ENCODE measurements at places on chromosomes 5 and 9.

DNA sequence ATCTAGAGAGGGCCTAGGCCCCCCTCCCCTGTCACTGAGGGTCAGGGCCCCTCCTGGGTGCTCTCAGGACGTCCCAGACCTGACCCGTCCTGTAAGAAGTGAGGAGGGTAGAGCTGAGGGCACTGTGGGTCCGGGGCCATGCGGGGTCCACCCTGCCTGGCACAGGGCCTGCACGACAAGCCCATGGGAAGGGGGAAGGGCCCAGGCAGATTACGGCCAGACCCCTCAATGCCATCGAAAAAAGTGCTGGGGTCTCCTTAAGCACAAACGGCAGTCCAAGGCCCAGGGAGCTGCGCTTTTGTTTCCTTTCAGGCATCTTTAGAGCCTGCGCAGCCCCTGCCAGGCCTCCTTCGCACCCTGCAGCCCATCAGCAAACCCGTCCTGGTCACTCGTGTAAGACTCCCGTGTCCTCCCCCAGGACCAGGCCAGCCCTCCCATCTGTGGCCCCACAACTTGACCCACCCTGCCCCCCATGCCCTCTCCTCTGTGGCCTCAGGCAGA is 4.4 kb upstream of the EXOC3 start:
- no peak for DNase-seq

GRCh38 chr9:120676767-120677402 is 37.4 kb downstream of the MEGF9 start:
- no peak for DNase-seq

DNA sequence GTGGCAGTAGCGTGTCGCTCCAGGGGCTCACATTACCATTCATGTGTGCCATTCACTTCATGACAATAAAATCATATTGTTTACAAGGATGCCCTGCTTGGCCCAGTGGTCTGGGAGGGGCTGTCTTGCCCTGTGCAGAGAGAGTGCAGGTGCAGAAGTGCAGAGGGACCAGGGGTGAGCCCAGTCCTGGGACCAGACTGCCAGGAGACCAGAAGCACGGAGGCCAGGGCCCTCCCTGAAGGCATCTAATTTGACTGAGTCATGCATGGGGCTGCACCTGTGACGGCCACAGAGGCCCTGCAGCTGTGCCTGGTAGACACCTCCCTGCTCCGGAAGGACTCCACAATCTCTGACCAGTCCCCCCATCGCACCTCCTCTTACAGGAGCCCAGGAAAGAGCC is 164.4 kb upstream of the FOXD4L5 start:
- no peak for DNase-seq

GRCh38 chr5:114118511-114118910 is 243.4 kb upstream of the KCNN2 start:
- DNase-seq: no peak

- no peak for DNase-seq
These were observed 499.3 kb upstream of the ADAMTS16 start for GRCh38 chr5:4640795-4641194.

DNA sequence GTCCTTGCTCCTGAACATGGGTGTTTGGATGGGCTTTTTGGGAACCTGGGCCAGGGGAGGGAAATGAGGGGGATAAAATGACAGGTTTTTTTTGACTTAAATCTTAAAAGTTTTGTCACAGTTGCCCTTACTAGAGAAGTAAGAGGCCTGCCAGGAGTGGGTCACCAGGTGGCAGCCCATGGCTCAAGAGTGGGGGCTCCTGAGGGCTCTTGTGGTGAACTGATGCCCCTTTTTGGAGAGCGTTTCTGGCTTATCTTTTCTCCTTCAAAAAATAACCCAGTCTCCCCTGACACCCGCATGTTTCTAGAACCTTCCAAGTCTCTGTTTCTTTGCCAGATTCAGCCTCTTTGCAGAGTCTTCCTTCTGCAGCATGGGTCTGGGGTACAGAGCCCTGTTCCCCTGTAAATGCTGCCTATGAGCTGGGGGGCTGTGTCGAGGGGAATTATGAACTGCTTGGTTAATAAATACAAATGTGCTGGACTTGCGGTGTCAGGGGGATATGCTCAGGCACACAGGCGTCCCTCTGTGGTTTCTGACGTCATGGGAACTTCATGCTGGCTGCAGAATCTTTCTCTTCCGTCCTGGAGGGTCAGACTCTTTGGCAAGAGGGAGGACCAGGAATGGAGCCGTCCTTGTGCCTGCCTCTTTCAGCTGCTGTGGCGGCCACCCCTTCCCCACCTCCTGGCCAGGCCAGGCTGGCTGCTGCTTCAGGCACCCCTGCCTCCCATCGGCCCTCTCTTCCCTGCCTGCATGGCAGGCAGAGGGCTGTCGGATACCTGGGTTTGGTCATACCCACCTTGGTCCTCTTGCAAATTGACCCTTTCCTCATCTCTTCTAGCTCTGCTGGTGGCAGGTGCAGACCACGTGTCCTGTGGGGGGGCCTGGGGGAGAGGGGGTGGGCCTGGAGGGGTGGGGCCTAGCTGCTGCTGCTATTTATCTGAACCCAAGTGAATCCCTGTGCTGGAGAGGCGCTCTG is 30.1 kb downstream of the PTPA start:
- no peak for DNase-seq

DNA sequence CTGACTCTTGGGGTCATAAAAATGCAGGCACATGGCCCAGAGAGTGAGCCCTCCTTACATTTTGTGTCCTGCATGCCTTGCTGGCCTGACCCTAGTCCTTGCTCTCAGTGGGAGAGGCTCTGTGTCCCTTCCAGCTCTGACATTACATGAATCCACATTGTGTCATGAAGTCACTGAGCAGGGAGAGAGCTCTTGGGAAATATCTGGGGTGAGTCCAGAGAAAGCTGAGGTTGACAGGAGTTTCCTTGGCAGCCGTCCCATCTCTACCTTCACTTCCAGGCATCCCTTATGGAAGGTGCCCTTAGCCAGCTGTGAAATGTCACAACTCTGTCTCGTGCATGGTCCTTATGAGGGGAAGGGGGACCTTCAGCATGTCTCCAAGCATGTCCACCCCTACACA is 41.0 kb downstream of the FAT2 start:
- no peak for DNase-seq

DNA sequence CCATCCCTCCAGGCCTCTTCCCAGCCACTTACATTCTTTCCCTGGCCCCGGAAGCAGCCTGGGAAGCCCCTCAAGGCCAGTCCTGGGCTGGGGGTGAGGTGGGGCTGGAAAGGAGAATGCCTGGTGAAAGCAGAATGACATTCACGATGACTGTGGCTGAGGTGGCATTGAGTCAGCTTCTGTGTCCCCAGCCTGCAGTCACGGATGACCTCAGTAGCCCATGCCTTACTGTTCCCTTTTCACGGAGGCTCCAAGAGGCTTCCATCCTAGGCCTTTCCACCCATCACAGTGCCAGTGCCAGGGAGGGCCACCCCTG is 2.7 kb downstream of the PRDM12 start:
- no peak for DNase-seq

- DNase-seq: no peak
These were observed at the start of gene ARSI for GRCh38 chr5:150302301-150303069. Gene ARSI (minus strand): TSS chr5:150302905. CDS start chr5:150302373, 532 bp downstream.

DNA sequence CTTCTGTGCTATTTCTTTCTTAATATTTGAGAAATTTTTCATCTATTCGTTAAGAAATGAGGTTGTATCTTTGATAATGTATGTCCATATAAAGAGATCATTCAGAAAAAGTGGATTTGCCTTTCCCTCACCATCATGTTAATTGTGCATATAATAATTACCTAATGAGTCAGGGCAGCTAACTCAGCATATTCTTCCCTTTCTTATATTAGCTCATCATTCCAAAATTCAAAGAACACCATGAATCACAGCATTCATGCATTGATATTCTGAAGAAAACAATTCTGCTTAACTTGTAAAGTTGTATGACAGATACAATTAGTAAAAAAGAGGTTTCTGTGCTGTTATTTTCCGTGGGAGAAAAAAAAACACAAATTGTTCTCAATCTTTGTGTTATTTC is 630.6 kb downstream of the TLE1 start:
- no peak for DNase-seq

DNA sequence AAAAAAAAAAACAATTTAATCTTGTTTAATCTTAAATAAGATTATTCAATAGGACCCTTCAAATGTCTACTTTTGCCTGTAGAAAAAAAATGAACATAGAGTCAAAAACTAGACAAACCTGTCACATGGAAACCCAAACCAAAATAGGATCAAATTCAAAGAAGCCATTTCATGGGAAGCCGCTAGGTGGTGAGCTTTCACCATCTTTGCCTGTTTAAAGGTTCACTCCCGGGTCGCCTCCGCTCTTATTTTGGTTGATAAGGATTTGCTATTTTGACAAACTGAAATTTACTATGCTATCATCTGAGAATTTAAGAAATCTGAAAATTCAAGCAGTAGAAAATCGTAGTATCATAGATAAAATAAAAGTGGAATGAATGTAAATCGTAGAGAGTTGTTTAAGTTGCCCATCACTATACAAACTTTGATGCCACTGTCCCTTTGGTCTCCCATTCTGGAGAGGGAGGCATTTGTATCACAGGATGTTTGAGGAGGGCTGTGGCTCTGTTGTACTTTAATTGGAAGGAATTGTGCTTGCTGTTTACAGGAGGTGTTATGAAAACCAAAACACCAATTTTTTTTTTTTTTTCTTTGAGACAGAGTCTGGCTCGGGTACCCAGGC is 43.5 kb upstream of the DNAH5 start:
- no peak for DNase-seq

GRCh38 chr5:98721231-98721928 is 52.1 kb upstream of the RGMB start:
- DNase-seq: no peak

DNA sequence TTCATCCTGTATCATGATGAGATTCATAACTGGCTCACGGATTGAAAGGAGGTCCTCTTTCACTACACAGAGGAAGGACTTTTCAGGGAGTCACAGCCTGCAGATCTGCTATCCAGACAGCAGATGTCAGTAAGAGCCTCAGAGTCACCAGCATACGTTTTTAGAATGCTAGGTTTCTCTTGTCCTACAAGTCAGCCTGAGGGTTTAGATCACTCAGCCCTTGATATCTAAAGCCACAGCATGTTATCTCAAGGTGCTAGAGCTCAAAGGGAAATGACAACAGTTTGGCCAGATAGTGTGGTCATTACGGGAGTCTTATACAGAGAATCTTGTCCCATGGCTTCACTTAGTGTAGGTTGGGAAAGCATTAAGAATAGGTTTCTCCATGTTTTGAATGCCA is 30.9 kb upstream of the SLC46A2 start:
- DNase-seq: no peak

DNA sequence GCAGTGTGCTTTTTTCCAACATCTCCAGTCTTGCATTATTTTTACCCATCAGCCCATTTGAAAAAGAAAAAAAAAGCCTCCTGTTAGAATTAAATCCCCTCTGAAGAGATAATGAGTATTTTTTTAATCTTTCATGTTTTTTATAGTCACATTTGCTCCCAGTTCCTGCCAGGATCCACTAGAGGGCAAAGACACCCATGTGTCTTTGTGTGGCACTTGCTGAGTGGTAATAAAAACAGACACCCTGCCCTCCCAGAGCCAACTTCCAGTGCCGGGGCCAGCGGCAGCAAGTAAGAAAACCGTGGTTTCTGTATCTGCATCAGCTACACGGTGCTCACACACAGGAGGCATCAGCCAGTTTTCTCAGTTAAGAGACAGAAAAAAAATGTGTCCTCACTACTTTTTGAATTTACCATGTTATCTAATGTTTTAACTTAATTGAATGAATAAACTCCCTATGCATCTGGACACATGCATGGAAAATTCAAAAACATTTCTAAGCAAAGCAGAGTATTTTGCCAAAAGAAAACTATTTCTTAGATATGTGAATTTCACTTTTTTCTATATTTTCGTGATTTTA is 70.2 kb upstream of the PLEKHG4B start:
- DNase-seq: no peak

DNA sequence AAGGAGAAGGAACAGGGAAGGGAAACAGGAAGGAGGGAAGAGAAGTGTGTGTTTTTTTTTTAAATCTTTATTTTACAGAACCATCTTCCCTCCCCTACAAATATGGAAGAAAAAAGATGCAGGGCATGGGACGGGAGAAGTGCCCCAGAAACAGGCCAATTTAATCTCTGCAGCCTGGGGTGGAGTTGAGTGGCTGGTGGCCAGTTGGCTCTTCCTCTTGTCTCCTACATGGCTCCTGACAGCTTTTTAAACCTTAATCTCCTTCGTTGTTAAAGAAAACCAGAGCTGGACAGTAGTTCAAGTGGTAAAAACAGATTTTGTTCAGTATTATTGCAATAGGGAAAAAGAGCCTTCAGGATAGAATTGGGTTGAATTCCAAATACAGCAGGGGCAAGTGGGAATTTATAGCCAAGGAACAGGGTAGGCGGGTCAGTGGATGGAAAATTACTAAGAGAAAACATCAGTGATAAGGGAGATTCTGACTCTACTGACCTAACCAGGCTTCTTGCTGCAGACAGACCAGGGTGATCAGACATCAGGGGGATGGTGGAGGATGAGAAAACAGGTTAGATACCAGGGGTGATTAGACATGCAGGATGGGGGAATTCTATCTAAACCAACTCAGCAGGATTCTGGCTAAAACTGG is 125.1 kb upstream of the CLINT1 start:
- DNase-seq: no peak

- DNase-seq: no peak
These were observed 251.8 kb downstream of the ZNF608 start for GRCh38 chr5:124494540-124495116.

DNA sequence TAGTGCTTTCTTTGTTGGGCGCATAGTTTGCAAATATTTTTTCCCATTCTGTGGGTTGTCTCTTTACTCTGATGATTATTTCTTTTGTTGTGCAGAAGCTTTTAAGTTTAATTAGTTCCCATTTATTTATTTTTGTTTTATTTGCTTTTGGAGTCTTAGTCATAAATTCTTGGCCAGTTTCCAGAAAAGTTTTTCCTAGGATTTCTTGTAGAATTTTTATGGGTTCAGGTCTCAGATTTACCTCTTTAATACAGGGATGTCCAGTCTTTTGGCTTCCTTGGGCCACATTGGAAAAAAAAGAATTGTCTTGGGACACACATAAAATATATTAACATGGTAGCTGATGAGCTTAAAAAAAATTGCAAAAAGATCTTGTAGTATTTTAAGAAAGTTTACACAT is 122.0 kb downstream of the WDR70 start:
- DNase-seq: no peak

DNA sequence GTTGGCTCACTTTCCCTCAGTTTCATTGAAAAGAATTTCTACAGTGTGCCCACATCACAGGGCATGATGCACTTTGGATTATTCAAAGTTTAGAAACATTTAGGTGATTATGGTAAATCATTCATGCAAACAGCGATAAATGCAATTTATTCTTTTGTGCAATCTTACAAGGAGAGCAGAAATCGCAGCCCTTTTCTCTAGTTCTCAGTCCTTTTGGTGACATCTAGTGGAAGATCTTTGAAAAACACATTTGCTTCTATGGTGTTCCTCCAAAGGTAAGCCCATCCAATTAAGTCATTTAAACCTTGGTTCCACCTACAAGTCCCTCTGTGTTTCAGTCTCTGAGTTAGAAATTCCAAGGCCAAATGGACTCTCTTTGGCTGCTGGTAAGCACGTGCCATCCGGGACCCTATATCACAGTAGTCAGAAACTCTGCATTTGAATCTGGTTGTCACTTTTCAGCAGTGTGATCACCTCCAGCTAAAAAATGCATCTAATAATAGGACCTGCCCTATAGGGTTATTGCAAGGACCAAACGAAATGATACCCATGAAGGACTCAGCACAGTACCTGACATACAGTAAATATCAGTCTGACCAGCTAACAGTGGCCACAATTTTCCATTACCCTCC is 66.4 kb downstream of the MACROH2A1 start:
- no peak for DNase-seq
